ENCODE measurements at places on chromosomes 4 and X.

DNA sequence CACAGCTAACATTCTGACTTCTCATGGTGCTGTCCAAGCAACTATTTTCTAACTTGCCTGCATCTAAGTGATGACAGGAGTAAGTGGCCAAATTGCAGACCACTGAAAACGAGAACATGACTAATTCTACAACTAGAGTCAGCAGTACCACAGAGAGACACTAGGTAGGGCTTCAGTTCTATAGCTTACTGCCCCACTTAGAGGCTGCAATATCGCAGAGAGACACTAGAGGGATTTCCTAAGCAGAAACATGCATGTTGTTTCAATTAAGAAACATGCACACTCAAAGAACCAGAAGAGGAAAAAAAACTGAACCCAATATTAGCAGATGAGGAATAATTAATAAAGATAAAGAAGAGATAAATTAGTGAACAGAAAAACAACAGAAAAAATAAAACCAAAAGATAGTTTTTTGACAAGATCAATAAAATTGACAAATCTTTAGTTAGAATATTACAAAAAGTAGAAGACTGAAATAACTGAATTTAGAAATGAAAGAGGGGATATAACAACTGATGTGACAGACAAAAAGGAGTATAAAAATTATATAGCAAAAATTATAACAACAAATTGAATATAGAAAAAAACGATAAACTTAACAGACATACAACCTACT, 100.8 kb downstream of the SPIN4 start:
- DNase-seq: peak; percentile 85

DNA sequence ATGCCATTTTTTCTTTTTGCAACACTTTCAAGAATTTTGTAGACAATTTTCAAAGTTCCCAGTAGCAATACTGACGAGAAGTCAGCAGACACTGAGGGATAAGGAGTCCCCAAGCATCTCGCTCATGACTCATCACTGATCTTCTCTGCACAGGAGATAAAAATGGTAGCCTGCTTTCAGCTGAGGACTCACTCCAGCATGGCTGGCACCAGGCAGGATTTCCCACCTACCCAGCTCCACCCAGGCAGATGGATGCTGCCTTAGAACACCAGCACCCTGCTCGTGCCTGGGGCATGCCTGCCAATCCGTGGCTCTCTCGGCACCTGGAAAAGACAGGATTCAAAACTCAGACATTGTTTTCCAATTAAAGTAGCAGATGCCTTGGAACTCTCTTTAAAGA, 24.9 kb downstream of the JAKMIP1 start:
- DNase-seq: no peak

DNA sequence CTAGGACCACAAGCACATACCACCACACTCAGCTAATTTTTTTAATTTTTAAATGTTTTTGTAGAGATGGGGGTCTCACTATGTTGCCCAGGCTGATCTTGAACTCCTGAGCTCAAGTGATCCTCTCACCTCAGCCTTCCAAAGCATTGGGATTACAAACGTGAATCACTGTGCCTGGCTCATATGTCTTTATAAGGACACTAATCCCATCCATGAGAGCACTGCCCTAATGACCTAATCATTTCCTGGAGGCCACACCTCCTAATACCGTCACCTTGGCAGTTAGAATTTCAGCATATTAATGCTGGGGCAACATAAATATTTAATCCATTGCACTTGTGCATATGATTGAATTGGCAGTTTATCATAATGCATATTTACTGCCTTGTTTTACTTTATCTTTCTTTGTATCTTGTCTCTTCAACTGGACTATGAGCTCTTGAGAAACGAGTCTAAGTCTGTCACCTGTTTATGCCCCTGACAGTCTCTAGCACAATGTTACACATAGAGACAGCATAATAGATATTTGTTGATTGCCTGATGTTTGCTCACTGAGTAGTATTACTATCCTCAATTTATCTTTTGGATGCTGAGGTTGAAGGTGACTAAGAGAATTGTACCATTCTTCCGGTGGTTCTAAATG, 172.0 kb downstream of the AASDH start:
- no peak for DNase-seq

- no peak for DNase-seq
These were observed 351.2 kb upstream of the PCDH10 start for GRCh38 chr4:132797856-132798255.

DNA sequence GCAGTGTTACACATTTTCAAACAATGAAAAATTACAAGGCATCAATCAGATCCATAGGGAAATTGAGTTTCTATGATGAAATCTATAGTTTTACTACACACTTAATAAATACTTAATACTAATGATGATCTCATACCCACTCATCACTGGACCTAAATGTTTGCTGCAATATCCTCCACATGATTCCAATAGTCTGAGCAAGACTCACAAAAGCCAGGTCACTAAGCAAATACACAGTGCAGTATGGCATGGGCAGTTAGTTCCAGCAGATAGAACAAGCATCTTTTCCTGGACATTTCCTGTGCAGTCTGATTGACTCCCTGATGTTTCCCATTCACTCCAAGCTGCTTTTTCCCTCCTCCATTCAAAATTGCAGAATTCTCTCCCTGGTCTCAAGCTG, 109.0 kb upstream of the ATOH1 start:
- DNase-seq: no peak

DNA sequence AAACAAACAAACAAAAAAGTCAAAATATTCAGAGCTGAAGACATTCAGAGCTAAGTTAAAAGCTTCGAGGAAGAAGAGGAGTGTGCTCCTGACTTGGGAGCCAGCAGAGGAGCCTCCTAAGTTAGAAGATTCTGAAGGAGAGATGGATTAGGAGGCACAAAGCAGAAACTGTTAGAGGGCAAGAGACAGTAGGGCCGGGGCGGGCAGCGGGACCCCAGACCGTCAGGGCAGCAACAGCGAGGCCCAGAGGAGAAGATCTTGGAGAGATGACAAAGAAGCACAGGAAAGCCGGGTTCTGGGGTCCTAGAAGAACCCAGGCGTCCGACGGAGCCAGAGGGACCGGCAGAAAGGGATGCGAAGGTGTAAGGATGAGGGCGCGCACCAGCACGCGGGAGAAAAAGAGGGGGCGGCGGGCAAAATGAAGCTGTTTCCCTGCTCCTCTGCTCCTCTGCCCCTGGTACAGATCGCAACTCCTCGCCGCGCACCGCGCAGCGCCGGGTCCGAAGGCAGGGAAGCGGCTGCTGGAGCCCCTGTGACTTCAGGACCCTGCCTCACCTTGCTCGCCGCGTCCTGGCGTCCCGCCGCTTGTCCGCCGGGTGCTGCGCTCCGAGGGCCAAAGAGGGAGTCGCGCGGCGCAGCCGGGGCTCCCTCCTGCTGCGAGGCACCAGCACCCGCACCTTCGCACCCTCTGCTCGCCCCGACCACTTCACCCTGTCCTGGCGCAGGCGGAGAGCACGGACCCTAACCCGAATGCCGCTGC, 477 bp downstream of the KLHL13 start:
- DNase-seq: peak; percentile 67

DNA sequence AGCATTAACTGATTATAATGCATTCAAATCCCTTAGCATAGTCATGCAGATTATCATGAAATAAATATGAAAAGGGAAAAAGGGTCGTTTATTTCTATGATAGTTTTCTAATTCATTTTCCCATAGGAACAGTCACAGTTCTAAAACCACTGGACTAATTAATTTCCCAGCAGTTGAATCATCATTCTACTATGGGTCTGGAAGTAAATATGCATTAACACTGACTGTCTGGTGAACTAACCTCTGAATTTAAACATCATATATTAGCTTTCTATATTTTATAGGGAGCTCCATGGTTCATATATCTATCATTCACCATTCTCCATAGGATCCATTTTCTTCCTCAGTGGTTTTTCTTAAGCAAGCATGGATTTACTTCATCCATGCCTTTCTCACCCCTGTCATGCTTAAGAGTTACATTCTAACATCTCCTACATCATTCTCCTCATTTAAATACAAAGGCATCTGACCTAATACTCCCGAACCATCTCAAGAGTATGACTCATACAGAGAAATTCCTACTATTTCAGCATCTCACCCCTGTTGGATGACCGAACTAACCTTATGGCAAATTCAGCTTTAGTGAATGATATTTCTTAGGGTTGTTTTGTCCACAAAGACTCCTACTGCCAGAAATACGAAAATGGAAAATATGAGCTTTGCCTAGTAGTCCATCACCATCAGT, 198.7 kb upstream of the ADAMTS3 start:
- DNase-seq: no peak

DNA sequence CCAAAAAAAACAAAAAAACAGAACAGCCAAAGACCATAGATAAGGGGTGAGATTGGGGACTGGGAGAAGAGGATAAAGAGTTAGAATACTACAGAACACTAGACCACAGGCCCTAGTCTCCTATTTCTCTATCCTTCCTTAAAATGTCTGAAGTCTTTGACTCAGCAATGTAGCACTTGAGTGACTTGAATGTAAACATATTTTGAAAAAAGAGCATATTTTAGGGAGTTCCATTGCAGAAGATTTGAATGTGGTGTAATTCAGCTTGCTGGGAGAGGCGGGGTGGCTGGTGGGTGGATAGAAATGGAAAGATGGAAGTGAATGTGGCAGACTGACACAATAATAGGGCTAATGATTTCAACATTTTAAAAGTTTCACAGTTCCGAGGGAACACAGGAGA, 144.9 kb downstream of the CHIC2 start:
- DNase-seq: no peak

GRCh38 chr4:141971869-141972268, 335.5 kb downstream of the IL15 start:
- DNase-seq: peak; percentile 62

DNA sequence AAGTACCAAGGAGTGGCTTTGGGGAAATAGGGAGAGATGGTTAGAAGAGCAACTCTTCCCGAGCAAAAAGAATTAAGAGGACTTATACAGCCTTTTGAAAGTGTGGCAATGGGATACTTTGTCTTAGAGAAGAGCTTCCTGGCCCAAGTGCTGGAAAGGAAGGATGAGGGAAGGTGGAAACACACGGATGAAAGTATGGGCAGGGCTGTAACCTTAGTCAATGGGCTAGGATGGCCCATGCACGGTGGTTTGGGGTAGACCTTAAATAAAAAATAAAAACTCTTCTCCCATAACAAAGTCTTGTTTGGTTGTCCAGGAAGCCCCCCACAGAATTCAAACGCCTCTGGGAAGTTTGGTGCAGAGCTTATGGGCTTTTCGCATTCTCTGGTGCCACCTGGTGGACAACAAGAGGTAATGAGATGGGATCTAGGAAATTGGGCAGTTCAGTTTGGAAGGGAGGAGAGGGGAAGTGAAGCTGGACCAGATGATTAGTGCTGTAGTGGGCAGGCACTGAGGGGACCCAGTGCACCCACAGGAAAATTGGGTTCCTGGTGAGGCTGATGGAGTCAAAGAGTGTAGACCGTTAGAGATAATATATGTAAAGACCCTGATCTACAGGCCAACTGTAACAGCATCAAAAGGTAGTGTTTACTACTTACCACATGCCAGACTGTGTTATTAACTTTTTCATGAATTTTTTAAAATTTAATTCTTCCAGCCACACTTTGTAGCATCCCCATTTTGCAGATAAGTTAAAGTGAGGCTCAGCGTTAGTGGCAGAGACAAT, 13.8 kb upstream of the ENOX2 start:
- DNase-seq: peak; percentile 74

- DNase-seq: no peak
These were observed 35.1 kb downstream of the EPHA5 start for GRCh38 chr4:65635051-65635821.

GRCh38 chrX:50204364-50204899, at the start of gene CCNB3:
TSS of gene CCNB3 (plus strand) at chrX:50204765. CDS start at chrX:50285164, 80,399 bp downstream.
- peak; percentile 95 for DNase-seq

DNA sequence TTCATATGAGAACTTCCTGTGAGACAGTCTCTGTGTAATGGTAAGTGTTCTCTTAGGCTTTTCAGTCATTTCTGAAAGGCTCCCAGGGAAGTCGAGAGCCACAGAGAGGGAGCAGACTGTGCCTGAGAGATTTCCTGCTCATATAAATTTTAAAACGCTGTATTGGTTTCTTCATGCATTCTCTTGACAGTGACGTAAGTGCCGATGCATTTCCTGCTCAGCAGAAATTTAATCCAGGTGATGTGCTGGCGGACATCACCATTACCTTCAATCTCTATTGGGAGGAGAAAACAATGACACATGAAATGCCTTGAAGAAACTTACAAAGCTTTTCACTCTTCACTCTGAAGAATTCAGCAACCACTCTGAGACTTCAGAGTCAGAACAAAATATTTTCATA, 383.6 kb downstream of the BMPR1B start:
- DNase-seq: no peak

DNA sequence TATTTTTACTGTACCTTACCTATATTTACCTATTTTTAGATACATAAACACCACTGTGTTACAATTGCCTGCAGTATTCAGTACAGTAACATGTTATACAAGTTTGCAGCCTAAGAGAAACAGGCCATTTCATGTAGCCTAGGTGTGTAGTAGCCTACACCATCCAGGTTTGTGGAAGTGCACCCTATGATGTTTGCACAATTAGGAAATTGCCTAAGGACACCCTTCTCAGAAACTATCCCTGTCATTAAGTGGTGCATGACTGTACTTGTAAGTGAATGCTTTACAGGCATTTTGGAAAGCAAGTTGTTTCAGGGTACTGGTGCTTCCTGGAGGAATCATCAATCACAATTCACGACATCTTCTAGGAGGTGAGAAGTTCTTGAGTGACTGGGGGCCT, 991.8 kb upstream of the SLIT2 start:
- no peak for DNase-seq

DNA sequence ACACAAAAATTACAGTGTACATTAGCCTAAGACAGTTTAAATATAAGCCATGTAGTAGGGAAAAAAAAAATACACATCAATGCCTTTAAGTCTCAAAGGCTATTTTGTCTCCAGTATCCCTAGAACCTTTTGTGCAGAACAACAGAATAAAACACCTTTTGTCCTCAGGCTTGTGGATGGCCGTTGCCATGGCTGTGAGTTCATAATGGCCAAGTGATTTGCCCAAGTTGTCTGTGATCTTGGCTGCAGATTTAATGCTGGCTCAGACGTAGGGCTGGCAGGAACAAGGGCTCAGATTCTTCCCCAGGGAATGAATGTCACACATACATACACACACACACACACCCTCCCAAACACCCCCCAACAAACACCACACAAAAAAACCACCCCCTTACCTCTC, 25.3 kb downstream of the GPM6B start:
- no peak for DNase-seq

DNA sequence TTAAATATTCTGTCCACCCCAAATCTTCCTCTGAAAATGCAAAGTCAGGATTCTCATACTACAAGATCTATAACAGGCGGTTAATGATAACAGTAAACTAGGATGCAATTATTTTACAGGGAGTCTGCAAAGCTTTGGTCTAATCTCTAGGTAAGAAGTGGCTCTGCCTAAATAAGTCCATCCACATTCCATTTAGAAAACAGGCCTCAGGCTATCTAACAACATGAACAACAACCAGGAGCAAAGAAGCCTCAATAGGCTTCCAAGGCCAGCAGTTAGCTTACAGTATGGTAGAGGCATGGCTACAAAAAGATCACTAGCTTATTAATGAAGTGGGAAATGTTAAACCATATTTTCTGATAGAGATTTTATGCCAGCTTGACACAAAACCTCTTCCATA, 6.4 kb downstream of the MAB21L2 start:
- no peak for DNase-seq

Measured in KBM-7 (cell line).